Activated CD4-positive, alpha-beta memory T cell treated with anti-CD3 and anti-CD28 coated beads for 36 hours (primary cell): ENCODE measurements at places on chromosomes 12 and 14. TPM values are rescaled to one million over a fixed set of nuclear protein-coding genes. Genes with fewer than 3 reads are reported as not detected.

TRHDE gene
- total RNA-seq: not detected

DNA sequence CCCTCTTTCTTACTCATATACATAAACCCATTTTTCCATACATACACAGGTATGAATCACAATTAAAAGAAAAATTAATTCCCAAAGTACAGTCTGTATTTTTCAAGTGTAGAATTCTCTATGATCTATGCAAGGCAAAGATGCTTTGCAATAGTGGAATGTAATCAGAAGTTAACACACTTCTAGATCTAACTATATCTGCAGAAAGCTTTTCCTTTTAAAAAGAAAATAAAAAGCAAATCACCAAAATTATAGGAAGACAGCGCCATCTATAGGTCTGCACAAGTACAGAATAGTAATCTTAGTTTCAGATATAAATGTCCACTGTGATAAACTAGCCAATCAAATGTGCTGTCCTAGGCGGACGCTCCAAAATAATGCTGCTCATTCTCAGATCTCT lies 22.0 kb downstream of the SLC25A21 start:
- H3K27ac ChIP-seq: no peak overlapping the region
- peaks cover 1% of the 10 kb centered on the region for H3K27me3 ChIP-seq
- peaks cover 3% of the 10 kb centered on the region for H3K36me3 ChIP-seq

GZMB gene
- total RNA-seq: 2,294 TPM

GRCh38 chr14:104864267-104865080 lies 594 bp upstream of the CEP170B start:
- H3K27me3 ChIP-seq: peaks cover 1% of the 10 kb centered on the region
- H3K4me3 ChIP-seq: peak overlapping the region; percentile 34
- DNase-seq: peak; percentile 23
- H3K27ac ChIP-seq: no peak overlapping the region

MBIP gene
- 27.3 TPM for total RNA-seq

DNA sequence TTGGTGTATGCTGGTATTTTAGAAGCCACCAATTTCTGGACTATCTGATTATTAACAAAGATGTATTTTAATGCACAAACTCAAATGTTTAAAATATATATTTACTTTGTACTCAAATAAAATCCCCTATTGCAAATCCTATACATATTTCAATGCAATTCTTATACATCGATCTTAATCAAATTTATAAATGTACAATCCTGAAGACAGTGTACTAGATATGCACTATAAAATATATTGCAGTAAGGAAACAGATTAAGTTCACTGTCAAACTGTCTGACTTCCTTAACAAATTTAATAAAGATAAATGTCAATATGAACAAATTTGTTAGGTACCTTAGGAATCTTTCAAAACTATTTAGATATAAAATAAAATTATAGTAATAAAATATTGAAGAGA lies 43.9 kb downstream of the FOXA1 start:
- no peak overlapping the region for H3K4me3 ChIP-seq
- no peak for DNase-seq
- H3K27me3 ChIP-seq: no peaks in the 10 kb centered on the region
- H3K27ac ChIP-seq: no peak overlapping the region
